Right renal cortex interstitium (tissue), 3 donors: ENCODE measurements at places on chromosomes 7 and 10. TPM values are rescaled to one million over a fixed set of nuclear protein-coding genes. Genes with fewer than 3 reads are reported as not detected.
A peak's percentile ranks its signal among the peaks of the same experiment; 100 is the strongest.

DNA sequence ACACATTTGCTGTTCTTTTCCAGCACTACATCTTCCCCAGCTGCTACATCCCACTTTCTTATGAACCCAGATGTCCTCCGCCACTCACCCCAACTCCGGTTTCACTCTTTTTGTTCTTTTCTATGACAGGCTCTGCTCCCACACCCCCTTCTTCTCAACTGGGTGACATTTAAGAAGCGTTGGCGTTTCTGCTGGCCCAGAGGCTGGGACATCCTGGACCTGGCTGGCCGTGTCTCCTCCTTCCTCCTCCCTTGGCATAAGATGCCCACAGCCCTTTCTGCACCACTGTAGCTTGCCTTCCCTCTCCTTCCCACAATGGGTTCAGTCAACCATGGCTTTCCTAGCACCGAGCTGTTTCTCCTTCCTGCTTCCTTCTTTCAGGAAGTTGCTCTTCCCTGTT lies 9.4 kb upstream of the CALML5 start:
- DNase-seq: no peak

DNA sequence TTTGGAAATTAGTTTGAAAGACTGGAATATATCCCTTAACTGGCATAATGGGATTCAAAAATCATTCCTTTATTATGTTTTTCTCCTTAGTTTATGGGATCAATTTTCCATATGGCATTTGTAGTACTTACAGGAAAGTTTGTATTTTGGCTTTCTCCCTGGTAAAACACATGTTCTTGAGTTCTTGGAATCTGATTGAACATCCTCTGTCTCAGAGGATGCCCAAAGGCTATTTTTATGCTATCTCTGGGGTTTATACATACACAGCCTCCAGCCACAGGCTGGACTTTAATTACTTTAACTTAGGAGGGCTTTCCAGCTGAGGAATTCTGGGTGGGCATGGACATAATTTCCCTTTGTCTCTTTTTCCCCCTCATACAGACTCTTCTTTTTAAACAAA lies 236.4 kb downstream of the HGF start:
- no peak for DNase-seq

DNA sequence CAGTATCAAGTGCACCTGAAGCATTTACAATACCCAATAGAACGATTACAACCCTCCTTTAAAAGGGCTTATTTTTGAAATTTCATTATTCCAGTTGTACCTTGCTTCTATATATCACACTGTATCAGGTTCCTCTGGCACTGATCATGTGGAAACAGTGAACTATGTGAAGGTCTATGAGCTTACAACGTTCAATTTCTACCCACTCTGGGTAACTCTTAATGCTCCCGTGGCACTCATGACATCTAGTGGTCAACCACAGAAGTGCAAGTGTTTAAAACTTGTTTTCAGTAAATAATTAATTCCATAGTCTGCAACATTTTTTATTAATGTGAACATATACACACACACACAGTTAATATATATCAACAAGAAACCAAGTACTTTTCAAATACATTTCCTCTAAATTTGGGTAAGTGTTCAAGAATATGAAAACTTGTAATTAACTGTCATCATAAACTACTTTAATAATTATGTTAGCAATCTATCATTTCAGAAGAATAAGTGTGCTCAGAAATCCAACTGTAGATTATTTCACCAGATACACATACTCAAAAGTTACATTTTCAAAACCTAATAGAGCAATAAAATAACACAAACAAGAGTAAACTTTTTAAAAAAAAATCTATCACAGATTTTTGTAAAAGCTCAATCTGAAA lies 61.0 kb downstream of the MPP7 start:
- peak; percentile 38 for DNase-seq

DNA sequence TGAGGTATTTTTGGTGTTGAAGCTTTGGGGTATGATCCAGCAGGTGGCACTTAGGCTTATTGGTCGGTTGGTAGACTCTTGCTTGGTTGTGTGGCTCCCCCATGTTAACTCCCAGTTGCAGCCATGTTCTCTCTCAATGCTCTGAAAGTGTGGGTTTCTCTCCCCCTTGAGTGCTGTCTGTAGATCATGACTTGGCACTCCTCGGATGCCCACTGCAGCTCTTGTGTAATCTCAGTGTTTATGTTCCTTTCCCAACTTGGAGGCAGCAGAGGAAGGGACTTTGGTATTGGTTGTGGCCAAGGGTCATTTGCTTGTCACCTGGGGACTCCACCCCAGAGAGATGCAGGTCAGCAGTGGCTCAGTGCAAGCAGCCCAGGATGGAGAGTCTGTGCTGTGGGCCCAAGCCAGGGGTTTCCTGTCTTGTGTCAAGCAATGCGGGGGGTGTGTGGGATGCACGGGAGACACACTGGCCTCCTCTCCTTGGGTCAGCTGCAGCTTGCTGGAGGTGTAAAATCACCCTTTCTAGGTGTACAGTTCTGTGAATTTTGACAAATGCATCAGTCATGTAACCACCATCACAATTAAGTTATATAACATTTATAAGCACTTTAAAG lies 36.9 kb downstream of the PIK3CG start:
- DNase-seq: no peak

DNA sequence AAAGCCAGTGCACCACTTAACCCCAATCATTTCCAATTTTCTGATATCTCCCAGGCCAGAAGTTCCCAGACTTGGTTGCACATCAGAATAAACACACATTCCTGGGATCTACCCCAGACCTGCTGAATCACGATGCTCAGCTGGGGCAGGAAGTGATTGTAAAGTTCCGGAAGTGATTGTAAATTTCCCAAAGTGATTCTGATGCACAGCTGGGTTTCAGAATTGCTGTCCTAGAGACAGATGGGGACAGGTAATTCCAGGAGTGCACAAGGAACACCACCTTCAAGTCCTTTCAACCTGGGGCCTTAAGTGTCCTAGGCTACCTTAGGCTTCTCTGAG lies 104.2 kb upstream of the EEPD1 start:
- DNase-seq: no peak

DNA sequence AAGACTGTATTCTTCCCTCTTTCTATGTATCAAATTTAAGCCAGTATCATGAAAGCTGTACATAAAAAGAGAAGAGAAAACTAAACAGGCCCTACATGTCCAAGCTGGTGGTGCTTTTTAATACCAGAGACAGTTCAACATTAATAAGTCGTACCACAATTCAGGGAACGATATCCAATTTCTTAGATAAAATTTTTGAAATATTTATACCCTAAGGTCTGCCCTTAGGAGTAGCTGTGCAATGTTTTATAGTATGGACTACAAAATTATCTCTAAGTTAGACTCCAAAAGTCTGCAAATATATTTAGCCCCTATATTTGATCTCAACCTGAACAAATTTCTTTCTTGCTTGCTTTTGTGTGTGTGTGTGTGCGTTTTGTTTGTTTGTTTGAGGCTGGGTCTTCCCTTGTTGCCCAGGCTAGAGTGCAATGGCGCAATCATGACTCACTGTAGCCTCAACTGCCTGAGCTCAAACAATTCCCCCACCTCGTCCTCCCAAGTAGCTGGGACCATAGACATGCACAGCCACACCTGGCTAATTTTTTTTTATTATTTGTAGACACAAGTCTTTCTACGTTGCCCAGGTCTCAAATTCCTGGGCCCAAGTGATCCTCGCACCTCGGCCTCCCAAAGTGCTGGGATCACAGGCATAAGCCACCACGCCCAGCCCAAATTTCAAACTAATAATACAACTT lies 13.2 kb downstream of the ARHGAP19 start:
- DNase-seq: no peak

DNA sequence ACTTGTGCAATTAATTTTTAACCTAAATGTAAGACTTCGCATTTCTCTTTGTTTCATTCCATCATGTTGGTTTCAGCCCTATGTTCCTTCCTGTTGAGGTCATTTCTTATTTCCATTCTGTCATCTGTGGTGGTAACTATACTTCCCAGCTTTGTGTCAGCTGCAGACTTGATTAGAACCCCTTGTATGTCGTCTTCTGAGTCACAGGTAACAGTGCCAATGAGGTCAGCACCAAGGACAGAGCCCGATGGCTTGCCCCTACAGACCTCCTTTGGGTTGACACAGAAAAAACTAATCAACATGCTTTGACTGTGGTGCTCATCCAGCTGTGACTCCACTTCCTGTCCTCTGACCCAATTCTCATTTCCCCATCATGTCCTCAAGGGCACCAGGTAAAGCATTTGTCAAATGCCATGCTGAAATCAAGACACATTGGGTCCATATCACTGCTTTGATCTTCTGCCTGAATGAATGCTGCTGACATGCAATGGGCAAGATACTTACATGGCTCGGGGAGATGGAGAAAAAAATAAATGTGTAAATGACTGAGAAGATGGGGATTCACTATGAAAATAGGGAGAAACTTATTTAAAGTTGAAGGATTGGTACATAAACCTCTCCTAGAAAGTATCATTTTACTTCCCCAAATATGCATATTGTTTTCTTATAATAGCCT lies 25.6 kb upstream of the CRTAC1 start:
- DNase-seq: no peak

DNA sequence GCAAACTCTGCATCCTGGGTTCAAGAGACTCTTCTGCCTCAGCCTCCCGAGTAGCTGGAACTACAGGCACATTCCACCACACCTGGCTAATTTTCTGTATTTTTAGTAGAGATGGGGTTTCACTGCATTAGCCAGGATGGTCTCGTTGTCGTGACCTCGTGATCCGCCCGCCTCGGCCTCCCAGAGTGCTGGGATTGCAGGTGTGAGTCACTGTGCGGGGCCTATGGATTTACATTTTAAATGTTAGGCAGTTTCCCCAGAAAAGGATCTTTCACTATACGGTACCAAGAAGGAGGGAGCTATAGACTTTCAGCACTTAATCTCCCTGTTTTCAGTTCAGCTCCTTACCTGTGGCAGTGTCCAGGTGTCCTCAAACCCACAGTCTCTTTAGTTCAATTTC lies 50.8 kb downstream of the SIRT1 start:
- no peak for DNase-seq

DNA sequence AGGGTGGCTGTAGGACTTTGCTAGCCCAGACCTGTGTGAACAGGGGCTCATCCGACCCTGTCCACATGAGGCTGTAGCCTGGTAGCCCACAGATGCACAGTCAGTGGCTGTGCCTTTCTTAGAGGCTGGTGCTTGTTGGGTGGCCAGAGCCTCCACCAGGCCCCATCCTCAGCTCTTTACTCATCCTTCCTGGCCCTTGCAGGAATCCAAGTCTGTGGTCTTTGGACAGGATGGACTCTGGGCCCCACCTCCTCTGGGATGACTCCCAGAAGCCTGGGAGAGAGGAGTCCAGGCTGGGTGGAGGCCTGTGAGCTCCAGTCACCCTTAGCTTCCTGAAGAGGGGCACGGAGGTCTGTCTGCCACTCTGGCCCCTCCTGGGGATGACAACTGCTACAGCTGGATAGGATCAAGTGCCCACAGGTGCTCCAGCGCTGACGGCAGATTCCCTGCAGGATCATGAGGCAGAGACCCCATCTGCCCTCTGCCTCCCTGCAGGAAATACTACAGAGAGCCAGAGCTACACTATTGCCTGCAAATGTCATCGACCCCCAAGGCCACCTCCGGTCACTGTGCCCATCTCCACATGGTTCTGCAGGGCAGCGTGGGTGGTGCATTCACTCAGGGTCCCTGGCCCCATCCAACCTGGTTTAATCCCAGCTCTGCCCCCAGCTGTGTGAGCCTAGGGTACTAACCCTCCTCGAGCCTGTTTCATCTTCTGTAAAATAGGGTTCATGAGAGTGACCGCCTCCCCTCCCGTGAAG lies 114.5 kb downstream of the PTPN20 start:
- no peak for DNase-seq

GRCh38 chr7:1632506-1632905 lies 37.6 kb upstream of the ELFN1 start:
- no peak for DNase-seq

GRCh38 chr10:29590915-29591650 lies 43.7 kb downstream of the SVIL start:
- DNase-seq: no peak

DNA sequence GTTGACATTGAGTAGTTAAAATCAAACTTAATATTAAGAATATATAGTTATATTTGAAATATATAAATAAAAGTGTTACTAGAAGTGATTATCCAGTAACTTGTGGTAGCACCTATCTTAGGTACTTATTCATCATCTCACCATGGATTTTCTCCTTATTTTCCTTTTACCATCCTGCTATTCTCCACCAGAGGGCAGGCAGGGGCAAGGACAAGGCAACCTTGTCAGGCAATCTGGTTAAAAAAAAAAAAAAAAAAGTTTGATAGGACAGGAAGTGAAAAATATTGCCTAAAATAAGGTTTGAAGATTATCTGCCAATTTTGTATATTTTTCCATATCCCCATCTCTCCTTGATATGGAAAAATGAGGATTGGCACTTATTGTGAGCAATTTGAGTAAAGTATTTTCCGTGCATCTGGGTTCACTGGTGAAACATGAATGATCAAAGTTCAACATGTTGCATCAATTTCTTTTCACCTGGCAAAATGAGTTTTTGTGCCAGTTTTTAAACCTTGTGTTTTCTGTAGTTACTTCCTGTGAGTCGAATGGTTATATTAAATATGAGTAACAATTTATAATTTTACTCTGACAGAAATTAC lies 256.7 kb downstream of the AGMO start:
- peak; percentile 8 for DNase-seq

DNA sequence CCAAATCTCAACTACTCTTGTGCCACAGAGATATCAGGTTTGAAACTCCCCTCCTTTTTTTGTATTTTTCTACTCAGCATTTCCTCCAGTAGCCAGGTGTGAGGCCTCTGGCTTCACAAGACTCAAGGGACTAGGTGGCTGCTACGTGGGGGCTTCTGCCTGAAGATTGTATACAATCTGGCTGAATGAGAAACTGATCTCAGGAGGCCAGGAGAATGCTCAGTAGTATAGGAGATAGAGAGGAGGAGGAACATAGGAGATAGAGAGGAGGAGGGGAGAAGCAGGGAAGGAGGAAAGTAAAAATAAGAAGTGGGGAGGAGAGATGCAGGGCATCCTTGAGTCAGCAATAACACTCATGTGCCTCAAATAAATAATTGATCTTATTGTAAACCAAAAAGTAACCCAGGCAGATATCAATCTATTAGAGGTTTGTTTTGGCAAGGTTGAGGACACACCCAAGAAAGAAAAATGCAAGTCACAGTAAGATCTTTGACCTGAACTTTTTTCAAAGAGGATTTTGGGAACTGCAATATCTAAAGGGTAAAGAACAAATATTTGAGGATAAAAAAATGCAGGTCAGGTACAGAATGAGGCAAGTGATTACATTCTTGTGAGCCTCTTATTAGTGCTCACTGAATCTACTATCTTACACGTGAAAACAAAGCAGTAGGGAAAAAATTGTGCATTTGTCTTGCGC lies 36.8 kb downstream of the AKR1C8 start:
- no peak for DNase-seq

GRCh38 chr10:104387130-104387888 lies 33.7 kb downstream of the CFAP58 start:
- DNase-seq: no peak

GRCh38 chr10:68096913-68097516 lies 12.3 kb upstream of the MYPN start:
- no peak for DNase-seq

The TMEM130 gene
- 4.4 TPM for polyA plus RNA-seq

The PTPRZ1 gene
- polyA plus RNA-seq: 5.5 TPM

The MTURN gene
- polyA plus RNA-seq: 94.8 TPM

The TMEM236 gene
- polyA plus RNA-seq: 0.25 TPM

The OPN4 gene
- polyA plus RNA-seq: not detected

The BMPER gene
- 20.1 TPM for polyA plus RNA-seq

The TAX1BP1 gene
- 143 TPM for polyA plus RNA-seq
